IMR-90 (cell line): ENCODE measurements at places on chromosomes 12 and 14. TPM values are rescaled to one million over a fixed set of nuclear protein-coding genes. Genes with fewer than 3 reads are reported as not detected.

DNA sequence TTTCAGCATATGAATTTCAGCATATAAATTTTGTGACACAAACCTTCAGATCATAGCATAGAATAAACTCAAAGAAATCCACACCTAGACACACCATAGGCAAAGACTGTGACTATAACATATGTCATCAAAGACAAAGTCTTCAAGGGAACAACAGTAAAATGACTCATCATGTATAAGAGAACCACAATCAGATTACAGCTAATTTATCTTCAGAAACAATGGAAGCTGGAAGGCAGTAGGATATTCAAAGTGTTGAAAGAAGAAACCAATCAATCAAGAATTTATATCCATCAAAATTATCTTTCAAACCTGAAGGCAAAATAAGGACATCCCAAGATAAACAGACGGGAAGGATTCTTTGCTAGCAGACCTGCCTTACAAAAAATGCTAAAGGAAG is 29.0 kb downstream of the DLK1 start:
- no peaks in the 10 kb centered on the region for H3K36me3 ChIP-seq
- H3K4me1 ChIP-seq: no peaks in the 10 kb centered on the region
- peak; percentile 36 for DNase-seq
- peaks cover 1% of the 10 kb centered on the region for H3K27me3 ChIP-seq
- no peak overlapping the region for H3K4me3 ChIP-seq
- no peak overlapping the region for H3K27ac ChIP-seq

DNA sequence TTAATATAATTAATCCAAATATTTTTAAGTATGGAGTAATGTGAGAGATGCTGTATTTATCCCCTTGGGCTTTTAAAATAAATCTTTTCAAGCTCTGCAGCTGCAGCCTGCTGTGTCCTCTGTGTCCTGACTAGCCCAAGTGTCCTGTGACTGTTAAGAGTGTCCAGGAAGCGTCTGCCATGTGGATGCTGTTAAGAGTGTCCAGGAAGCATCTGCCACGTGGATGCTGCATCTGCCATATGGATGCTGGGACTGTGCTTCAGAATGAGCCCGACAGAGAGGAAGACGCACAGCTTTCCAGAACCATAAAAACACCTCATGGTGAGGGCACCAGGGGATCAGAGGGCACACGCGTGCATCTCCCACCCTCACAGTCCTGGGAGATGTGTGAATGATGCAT is 307.2 kb downstream of the ADGRD1 start:
- no peaks in the 10 kb centered on the region for H3K36me3 ChIP-seq
- H3K4me3 ChIP-seq: no peak overlapping the region
- no peaks in the 10 kb centered on the region for H3K27me3 ChIP-seq
- no peaks in the 10 kb centered on the region for H3K4me1 ChIP-seq
- DNase-seq: no peak
- H3K27ac ChIP-seq: no peak overlapping the region

GRCh38 chr14:95198320-95198719 is 41.0 kb upstream of the DICER1 start:
- H3K36me3 ChIP-seq: no peaks in the 10 kb centered on the region
- no peaks in the 10 kb centered on the region; the same call in 1 of the 2 replicates for H3K27me3 ChIP-seq
- no peaks in the 10 kb centered on the region for H3K4me1 ChIP-seq
- no peak overlapping the region for H3K27ac ChIP-seq
- DNase-seq: no peak

GRCh38 chr12:1256991-1257390 is 266.0 kb downstream of the ERC1 start:
- H3K36me3 ChIP-seq: peaks cover 4% of the 10 kb centered on the region
- H3K4me3 ChIP-seq: no peak overlapping the region
- no peaks in the 10 kb centered on the region for H3K27me3 ChIP-seq
- DNase-seq: no peak
- H3K27ac ChIP-seq: no peak overlapping the region

GRCh38 chr14:68779761-68780323 is 13.0 kb downstream of the ZFP36L1 start:
- peak; percentile 91 for DNase-seq
- peak overlapping the region; percentile 61 for H3K27ac ChIP-seq
- no peak overlapping the region for H3K4me3 ChIP-seq
- H3K4me1 ChIP-seq: peaks cover 26% of the 10 kb centered on the region
- no peaks in the 10 kb centered on the region for H3K27me3 ChIP-seq

The KRT80 gene
- total RNA-seq: 0.54 and 0.56 TPM in 2 replicates

The CCDC196 gene
- total RNA-seq: not detected in 2 replicates

The ABCC9 gene
- 5.6 and 6.6 TPM in 2 replicates for total RNA-seq

The TMEM119 gene
- 6.7 and 8.1 TPM in 2 replicates for total RNA-seq
